ENCODE measurements at places on chromosomes 16 and 17.

GRCh38 chr16:81524382-81524781 lies 79.8 kb downstream of the CMIP start:
- peak; percentile 62 for DNase-seq

GRCh38 chr16:79163691-79164387 lies 436.7 kb downstream of the MAF start:
- no peak for DNase-seq

DNA sequence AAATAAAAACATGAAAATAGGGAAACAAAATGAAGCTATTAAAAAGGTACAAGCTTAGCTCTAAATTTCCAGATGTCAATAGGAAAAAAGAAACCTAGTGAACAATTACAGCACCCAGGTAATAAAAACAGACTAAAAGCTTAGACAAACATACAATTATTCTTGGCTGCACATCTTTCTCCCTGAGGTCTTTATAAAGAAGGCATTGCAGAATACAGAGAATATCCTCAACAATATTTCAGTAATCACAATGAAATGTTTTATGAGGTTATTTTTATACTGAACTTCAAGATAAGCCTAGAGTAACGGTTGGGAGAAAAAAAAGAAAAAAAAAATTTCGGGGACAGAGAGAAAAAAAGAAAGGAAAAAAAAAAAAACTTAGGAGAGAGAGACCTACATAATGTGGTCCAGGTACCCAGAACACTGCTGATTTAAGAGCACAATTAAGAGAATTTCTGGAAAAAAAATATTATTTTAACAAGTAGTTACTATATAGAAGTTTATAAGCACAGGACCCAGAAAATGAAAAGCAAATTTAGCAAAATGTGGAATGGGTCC lies 26.5 kb downstream of the KANSL1 start:
- DNase-seq: no peak

DNA sequence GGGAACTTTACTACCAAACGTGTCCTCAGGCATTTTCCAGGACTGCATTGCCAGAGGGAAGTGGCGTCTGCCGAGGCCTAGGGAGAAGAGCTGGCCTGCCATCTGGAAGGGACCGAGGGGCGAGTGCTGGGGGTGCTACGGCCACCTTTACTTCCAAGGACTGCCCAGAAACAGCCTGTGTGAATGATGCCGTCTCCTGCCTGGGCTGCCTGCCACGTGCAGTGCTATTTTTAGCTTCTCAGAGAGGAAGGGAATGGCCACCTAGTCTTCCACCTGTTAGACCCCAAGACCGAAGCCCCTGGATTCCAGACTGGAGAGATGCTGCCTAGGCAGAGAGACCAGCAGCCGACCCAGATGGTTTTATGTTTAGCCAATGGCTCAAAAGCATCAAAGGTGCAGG lies 57.2 kb downstream of the VAC14 start:
- no peak for DNase-seq

DNA sequence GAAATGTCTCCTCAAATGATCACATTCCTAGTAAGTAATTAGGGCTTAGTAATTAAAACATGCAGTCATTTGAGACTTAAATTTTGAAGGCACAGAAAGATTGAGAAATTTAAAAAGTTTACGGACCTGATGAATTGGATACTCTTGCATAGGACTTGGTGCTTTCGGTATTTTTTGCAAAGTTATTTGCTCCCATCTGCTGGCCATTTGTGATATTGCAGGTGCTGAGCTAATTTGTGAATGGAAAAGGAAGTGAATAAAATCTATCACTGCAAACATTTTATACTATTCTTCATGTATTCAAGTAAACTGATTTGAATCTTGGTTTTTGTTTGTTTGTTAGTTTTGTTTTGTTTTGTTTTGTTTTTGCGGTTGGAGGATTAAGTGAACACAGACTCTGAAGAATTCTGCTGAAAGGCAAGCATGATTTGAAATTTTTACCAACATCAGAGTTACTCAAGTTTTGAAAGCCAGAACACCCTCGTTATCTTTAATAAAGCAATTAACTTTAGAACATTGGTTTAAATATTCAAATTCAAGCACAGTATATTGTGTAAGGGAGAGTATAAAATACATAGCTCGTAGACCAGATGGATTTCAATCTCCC lies 689.5 kb upstream of the RBFOX1 start:
- DNase-seq: peak; percentile 32

DNA sequence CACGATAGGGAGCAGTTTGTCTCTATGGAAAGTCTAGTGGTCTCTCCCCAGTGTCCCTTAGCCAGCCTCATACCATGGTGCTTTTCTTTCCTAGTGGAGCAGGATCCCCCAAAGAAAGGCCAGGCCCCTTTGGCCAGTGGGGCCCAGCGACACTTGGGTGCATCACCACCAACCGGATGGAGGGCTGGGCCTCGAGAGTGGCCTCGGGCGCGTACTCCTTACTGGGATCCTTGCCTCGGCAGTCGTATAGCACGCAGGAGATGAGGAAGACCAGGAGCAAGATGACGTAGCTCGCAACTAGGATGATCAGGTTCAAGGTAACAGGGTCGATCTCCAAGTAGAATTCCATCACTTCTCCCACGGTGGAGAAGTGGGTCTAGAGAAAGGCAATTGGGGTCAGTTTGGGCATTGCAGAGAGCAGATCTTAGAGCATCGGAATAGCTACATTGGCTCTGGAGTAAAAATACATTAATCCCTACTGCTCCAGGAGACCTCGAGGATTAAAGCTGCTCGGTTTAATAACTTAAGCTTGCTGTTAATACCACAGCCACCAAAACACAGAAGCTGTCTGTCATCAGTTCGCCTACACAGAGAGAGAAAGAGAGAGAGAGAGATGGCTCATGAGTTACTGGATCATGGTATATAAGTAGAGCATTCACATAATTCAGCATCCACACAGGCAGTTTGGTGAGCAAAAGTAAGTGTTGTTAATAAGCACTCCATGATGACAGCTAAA lies at the start of gene SMIM36:
Gene SMIM36 (minus strand): TSS at position 467 of the 736 bp plus-strand sequence.
- DNase-seq: no peak

- DNase-seq: no peak
Measured at GRCh38 chr16:47043200-47043599, 69.7 kb upstream of the DNAJA2 start.

Measured in activated CD8-positive, alpha-beta memory T cell treated with anti-CD3 and anti-CD28 coated beads, Interleukin-2, amount 50 U/mL, for 4 hours (primary cell).